ENCODE measurements at places on chromosomes 5 and 9. TPM values are rescaled to one million over a fixed set of nuclear protein-coding genes. Genes with fewer than 3 reads are reported as not detected.

GRCh38 chr9:68446836-68447235, 90.4 kb downstream of the PGM5 start:
- no peak for DNase-seq

DNA sequence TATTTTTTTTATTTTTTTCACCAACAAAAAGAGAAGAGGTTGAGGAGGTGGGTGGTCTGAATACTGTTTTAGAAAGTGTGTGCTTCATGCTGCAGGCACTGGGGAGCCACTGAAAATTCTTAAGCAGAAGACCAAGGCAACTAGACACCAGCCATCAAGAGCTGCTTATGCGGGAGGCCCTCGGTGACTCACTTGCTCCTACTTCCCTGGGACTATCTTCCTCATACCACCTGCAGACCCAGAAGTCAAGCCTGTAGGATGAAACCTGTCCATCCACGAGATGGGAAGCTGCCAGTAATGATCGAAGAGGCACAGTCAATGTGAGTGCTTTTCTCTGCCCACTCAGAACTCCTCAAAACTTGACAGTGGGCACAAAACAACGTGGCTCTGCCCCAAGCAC, 125.8 kb upstream of the SLC44A1 start:
- no peak for DNase-seq

The FRMD3 gene
- total RNA-seq = 1.4 TPM

DNA sequence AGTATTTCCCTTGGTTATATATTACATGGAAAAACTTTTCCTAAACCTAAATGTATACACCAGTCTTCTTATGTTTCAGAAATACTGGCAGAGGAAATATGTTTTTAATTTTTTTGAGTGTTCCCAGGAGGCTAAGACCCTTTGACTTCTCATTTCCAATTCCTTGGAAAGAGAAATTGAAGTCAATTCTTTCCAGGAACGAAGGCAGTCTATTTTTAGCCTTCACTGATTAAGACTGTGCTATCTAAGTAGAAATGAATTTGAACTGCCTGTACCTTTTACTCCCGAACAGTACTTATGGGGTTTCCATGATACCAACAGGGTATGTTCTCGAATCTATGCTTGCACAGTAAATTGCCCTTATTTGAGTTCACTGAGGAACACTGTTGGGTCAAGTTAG, 340.3 kb upstream of the CD180 start:
- no peak for DNase-seq

DNA sequence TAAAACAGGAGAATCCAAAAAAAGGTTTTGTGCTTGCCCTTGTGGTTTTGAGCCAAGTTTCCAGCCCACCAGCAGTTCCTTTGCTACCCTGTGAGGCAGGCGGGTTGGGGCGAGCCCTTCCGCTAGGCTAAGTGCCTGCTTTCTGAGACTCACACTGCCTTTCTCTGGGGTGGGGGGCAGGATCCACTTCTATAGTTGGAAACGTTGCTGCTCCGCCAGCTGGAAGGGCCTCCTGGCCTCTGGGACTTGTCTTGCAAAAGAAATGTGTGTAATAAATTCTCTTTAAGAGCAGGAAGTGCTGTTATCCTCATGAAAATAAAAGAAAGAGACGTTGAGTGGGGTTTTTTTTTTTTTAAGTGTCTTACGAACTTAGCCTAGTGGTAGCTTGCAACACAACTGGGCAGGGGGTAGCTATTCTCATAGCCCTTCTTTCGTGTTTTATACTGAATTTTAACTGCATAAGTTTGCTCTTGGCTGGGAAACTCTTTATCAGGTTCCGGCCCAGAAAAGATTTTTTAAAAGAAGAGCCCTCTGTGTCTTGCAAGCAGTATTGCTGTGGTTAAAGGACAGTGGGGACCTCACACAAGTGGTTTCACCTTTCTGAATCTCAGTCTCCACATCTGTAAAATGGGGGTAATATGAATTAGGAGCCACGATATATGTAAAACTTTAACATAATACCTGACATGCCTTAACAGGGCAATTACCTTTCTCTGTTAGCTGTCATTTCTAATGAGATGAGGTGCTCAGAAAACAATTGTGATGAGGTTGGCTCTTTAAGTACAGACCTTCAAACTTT, 19.8 kb downstream of the JADE2 start:
- DNase-seq = no peak

DNA sequence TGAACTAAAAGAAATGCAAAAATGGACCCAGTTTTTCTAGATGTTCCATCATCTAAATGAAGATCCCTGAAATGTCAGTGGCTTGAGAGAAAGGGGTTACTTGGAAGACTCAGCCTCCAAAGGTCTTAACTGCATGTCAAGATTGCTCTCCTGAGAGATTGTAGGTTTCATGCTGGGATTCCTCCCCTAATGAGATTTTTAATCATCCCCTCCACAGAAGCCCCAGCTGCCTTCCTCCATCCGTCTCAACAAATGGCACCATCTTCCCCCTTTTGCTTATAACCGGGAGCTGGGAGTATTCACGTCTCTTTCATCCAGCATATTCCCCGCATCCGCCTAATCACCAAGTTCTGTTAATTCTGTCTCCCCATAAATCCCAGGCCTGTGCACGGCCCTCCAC, 104.5 kb downstream of the NSG2 start:
- DNase-seq = no peak
